Left renal cortex interstitium (tissue), 4 donors: ENCODE measurements at places on chromosomes 3 and 15. TPM values are rescaled to one million over a fixed set of nuclear protein-coding genes. Genes with fewer than 3 reads are reported as not detected.

FETUB gene
- 0.48 TPM for polyA plus RNA-seq

ROPN1 gene
- 0.12 TPM for polyA plus RNA-seq

CLEC3B gene
- polyA plus RNA-seq, result 44.0 TPM

GPR149 gene
- polyA plus RNA-seq, result not detected

GOLGA8S gene
- polyA plus RNA-seq, result 0.81 TPM

ROPN1B gene
- 1.2 TPM for polyA plus RNA-seq

GRCh38 chr15:64286473-64286872, 69.5 kb downstream of the CSNK1G1 start:
- DNase-seq, result no peak

- no peak for DNase-seq
These were observed 323.4 kb downstream of the PTPRG start for GRCh38 chr3:61884794-61885193.

GRCh38 chr15:101455291-101456025, 34.0 kb downstream of the PCSK6 start:
- no peak for DNase-seq

- DNase-seq, result no peak
These were observed 213.6 kb upstream of the LINGO1 start for GRCh38 chr15:77846360-77846759.

- DNase-seq, result no peak
These were observed 1029.3 kb upstream of the CFAP20DC start for GRCh38 chr3:60079076-60079475.

DNA sequence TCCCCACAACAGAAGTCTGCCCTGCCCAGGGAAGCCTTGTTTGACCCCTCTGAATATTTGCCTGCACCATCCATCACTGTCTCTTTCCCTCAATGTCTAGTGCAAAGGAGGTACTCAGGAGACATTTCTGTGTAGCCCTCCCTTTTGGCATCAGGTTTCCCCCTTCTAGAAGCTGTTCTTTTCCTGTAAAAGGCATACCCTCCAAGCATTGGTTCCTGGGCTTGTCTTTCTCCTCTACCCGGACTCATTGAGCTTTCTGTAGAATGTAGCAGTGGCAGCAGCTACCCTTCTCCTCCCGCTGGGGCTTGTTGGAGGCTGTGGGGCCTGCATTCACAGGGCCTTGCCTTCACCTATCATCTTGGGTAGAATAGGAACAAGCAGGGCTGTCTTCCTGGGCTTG, 63.5 kb downstream of the CTDSPL start:
- no peak for DNase-seq

GRCh38 chr3:123344175-123344906, 104.5 kb downstream of the ADCY5 start:
- no peak for DNase-seq

- no peak for DNase-seq
These were observed 95.7 kb downstream of the LINGO1 start for GRCh38 chr15:77537006-77537405.
